Retina (tissue), 1 donor: ENCODE measurements at places on chromosomes 1 and 21.

DNA sequence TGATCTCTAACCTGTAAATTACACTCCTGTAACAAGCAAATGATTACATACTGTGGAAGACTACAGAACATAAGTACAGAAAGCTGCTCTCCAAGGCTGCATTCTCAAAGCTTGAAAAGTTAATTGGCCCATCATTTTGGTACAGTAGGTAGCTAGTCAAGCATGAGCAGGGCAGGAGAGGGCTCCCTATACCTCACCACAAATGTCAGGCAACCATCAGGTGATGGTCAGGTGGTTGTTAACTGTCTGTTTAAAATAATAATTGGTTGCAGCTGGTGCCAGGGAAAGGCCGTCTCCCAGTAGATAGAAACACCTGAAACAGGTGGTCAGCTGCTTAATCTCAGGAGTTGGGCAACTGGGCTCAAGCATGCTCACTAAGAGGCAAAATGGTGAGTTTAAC, 13.1 kb upstream of the SLC1A7 start:
- no peak for DNase-seq

- no peak for DNase-seq
Measured at GRCh38 chr1:193763266-193763665, 576.9 kb upstream of the B3GALT2 start.

- DNase-seq = no peak
Measured at GRCh38 chr1:212640223-212640878, 31.8 kb downstream of the ATF3 start.

- peak; percentile 67 for DNase-seq
Measured at GRCh38 chr1:59128784-59129227, 168.1 kb upstream of the FGGY start.

- DNase-seq = no peak
Measured at GRCh38 chr1:226786550-226786949, 47.5 kb upstream of the ITPKB start.

DNA sequence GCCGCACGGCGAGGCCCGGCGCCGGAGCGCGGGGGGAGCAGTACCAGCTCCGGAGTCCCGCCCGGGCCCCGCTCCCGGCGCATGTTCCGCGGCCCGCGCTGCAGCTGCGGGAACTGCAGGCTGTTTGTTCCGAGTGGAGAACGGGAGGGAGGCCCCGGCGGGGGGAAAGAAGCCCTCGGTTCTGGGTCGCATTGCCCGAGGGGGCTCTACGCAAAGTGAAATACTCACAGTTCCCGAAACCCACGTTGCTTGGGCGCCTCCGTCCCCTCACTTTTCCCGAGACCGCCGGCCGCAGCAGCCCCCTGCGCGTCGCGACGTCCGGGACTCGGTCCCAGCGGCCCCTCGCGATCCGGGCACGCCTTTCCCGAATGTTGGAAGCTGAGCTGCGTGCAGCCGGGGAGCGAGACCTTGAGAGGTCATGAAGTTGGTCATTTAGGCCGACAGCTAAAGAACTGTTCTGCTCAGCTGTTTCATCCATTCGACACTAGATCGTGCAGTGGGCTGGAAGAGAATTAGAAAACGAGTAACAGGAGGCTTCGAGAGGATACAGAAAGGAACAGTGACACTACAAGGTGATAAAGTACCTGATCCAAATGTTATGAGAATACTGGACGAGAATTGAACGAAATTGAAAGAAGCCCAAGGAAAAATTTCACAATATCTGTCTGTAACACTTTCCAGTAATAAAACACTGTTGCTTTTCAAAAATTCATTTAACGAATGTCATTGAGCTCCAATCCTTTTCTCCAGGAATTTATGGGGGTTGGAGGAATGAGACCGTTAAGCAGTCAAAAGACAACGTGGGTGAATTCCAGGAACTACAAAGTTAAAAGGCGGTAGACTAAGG, 657 bp upstream of the LIN9 start:
- DNase-seq = peak; percentile 84

- no peak for DNase-seq
Measured at GRCh38 chr1:93002781-93003180, 41.5 kb upstream of the DIPK1A start.

DNA sequence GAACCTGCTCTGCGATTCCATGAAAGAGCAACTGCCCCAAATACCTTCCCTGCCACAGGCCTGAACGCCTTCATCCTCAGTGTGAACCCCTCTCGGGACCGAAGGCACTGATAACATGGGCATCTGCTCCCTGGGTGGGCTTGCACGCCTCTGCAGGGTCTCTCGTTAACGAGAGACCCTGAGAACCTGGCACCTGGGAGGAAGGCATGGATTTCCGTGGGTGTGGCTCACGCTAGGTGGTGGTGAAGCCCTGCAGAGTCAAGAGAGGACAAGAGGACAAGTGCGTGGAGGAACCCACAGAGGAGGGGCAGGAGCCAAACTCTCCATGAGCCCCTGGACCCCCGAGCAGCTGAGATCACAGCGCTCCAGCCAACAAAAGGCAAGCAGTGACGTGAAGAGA, 26.8 kb upstream of the COL6A2 start:
- DNase-seq = no peak

DNA sequence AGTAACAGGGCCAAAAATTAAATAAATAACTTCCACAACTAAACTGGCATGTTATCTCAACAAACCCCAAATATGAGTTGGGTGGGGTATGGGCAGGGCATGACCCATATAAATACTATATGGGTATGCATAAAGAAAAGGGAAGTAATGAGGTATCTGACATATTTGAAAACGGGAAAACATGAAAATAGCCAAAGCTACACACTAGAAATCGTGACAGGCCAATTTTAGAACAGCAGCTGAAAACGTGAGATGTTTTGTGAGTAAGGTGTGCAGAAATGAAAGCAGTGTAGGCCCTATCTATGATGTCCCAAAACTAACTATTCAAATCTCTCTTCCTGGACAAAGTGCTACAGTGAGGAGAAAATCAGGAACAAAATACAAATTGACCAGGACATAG, 537.9 kb upstream of the NR5A2 start:
- no peak for DNase-seq

DNA sequence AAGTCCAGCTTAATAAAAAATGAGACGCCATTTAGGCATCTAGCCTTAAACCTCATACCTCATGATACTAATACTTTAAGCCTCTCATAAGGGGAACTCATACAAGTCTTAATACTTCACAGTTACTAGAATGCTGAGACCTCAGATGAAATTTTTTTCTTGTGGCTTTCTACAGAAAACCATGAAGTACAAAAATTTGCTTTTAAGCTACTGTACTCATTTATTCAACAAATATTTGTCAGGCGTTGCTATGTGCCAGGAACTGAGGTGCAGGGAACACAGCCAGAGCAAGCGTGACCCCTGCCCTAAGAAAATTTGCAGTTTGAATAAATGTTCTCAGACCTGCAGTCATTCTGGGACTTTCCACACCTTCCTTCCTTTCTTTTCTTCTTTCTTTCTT, 150.6 kb downstream of the MRPL39 start:
- DNase-seq = no peak

- no peak for DNase-seq
Measured at GRCh38 chr1:114249691-114250090, 96.0 kb upstream of the SYT6 start.

- DNase-seq = no peak
Measured at GRCh38 chr1:32399843-32400242, 5.6 kb upstream of the BSDC1 start.
